8988T (cell line): ENCODE measurements at places on chromosomes 2 and 18.

DNA sequence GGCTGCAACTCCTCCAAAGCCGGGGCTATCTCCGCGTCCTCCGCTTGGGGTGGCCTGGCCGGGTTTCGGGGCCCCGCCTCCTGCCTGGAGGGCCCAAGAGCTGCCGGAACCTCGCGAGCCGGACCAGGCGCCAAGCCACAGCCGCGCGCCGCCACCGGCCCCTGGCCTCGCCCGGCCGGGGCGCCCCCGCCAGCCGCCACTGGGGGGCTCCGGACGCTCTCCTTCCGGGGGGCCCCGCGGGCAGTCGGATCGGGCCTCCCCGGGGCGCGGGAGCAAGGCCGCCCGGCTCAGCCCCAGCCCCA is 17.4 kb upstream of the HAAO start:
- no peak for DNase-seq

- no peak for DNase-seq
These were observed 13.1 kb downstream of the PKDCC start for GRCh38 chr2:42060718-42061619.

DNA sequence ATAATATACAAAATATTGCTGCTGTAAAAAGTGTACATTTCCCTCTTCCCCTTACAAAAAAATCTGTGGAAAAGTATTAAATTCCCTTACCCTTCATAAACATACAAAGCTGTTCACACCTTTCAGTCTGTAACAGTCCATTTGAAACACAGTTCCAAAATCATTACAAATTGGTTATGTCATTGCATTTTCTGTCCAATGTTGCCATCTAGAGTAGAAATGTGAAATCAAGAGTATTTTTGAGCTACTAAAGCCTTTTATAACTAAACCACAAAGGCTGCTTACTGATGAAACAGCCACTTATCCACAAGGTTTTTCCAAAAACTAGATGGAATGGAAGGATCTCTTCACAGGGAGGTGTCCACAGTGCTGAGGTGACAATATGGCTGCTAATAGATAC is 72.5 kb downstream of the SS18 start:
- no peak for DNase-seq

GRCh38 chr18:30991397-30991796 is 51.1 kb downstream of the DSC3 start:
- no peak for DNase-seq

DNA sequence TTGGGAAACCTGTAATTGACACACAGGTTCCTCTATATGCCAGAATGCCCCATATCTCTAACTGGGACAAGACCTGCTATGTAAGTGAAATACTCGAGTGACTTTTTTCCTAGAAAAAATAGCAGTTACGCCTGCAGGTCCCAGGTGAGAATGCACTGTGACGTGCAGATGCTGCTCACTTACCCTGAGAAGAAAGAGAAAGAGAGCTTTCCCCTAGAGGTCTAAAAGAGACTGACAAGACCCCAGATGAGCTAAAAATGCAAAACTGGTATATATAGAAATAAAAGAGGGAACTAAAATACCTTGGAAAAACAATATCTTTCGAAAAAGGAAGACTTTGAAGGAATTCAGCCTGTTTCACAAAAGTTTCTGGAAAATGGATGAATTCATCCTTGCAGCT is 383.0 kb upstream of the DCC start:
- DNase-seq = no peak

DNA sequence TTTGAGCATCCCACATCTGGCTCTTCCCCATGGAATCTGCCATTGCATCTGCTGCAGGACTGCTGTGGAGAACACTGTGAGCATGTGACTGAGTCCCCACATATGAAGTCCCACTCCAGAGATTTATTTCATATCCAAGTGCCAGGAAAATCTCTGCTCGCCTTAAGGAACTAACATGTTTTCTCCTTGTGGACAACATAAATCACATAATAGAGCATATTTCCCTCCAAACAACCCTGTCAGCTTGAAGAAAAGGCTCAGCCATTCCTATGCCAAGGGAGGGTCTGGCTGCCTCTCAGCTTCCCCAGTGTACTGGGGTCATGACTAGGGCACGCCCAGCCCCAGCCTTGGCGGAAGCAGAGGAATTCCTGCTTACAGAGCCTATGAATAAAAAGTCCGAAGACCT is 193.7 kb downstream of the DNER start:
- no peak for DNase-seq

DNA sequence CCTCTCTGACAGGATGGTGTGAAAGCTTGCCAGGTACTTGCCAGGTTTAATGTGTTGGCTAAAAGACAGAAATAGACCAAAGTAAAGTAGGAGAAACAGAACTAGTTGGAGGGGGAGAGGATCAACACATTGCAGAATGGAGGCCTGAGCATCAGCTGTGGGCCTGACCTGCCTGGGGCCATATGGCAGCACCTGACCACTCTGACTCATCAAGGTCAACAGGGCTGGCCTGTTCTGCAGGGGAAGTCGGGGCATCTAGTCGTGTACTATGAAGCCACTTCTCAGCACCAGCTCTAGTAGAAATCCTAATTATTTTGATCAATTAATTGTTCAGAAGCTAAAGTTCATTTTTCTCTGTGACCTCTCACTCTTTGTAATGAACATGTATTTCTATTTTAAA is 35.8 kb upstream of the NOSTRIN start:
- DNase-seq = no peak

DNA sequence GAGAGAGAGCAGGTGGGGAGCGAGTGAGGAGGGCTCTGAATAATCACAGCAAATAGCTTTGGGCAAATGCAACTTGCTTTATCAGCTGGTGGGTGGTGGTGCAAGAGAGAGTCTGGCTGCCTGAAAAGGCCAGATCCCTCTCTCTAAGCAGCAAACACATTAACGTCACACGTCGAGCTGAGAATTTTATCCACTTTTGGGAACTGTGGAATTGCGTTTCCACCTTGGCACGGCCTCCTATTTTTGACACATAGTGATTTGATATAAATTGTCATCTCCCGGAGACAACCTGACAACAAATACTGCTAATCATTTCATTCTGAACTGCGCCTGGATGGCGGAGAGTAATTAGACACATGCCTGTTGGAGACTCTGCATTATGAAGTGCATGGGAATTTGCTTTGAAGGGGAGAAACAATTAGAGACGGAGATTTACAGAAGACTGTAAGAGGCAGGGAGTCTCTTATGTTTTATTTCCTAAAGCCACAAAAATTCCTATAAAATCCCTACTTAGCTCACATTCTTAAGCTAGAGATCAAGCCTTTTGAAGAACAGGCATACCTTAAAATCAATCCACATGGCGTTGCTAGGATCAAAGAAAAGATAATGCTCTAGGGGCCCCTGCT is 634.1 kb downstream of the TDRD15 start:
- DNase-seq = no peak

DNA sequence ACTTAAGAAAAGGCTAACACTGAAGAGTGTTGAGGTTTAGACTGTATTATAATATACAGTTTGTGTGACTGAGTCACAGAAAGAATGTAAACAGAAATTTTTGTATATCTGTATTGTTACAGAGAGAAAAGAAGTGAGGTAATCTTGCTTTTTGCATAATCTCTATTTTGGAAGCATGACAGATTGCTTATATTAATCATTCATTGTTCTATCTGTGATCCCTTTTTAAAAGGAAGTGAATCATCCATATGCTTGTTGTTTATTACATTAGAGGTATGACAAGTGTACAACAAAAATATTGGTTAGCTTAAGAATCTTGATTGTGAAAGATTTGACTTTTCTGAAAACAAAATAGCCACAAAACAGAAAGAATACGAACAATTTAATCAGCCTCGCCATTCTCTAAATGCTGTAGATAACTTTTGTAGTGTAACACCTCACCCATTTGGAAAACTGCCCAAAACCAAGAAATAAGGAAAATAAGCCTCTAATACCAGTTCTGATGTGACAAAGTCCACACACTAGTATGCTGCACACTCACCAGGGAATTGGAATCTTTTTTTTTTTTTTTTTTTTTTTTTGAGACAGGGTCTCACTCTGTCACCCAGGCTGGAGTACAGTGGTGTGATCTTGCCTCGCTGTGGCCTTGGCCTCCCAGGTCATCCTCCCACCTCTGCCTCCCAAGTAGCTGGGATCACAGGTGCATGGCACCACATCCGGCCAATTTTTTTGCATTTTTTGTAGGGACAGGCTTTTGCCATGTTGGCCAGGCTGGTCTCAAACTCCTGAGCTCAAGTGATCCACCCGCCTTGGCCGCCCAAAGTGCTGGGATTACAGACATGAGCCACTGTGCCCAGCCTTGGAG is 91.5 kb upstream of the LPIN2 start:
- DNase-seq = no peak

GRCh38 chr2:55511508-55512124 is 7.9 kb upstream of the CFAP36 start:
- no peak for DNase-seq

DNA sequence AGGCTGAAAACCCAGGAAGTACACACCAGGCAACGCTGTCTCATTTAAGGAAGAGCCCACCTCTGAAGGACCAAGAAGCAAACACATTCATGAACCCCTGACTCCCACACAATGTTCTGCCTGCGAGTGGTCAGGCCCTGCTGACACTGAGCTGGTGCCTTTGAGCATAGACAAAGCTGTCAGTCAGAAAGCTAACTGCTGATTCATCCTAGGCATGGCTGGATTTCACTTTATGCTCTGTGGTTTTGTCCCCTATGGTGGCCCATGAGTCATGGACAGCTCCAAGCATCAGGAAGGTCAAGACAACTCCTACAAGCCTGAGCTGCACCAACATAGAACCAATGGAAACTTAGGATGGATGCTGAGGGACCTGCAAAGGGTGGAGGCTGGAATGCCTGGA is 78.9 kb downstream of the UXS1 start:
- no peak for DNase-seq

- no peak for DNase-seq
These were observed 63.5 kb upstream of the TTN start for GRCh38 chr2:178870703-178871102.
